NCI-H2171 (cell line): ENCODE measurements at places on chromosomes 1 and 21.

DNA sequence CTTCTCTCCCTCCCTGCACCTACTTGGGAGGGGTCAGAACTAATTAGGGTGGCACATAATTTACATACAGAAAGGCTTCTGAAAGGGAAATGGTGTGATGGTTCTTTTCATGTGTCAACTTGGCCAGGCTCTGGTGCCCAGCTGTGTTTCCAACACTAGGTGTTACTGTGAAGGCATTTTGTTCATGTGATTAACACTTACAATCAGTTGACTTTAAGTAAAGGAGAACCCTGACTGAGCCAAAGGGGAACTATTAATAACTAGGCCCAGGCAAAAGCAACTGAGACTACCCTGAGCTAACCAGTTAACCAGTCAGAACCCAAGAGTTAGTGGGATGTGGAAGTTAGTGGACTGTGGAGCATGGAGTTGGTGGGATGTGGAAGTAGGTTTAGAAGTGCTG, 114.9 kb downstream of the SEC16B start:
- no peak for DNase-seq

- DNase-seq = no peak
These were observed 296.8 kb downstream of the PBX1 start for GRCh38 chr1:164855716-164856329.

DNA sequence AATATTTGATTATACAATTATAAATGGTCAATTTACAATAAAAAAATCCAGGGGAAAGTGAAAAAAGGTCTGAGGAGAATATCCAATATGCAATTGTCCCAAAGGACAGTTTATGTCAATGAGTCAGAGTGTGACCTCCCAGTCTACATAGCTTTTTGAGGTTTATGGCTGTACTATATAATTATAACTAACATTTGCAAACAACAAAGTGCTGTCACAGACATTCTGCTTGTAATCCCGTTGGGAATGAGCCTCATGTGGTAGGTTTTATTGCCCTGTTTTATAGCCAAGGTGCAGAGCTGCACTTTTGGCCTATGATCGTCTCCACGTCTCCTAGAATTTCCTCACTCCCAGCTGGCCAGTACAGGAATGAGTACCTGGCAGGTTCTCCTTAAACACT, 103.8 kb downstream of the ADSS2 start:
- no peak for DNase-seq

GRCh38 chr21:40847951-40848350, 993 bp upstream of the DSCAM start:
- DNase-seq = no peak

DNA sequence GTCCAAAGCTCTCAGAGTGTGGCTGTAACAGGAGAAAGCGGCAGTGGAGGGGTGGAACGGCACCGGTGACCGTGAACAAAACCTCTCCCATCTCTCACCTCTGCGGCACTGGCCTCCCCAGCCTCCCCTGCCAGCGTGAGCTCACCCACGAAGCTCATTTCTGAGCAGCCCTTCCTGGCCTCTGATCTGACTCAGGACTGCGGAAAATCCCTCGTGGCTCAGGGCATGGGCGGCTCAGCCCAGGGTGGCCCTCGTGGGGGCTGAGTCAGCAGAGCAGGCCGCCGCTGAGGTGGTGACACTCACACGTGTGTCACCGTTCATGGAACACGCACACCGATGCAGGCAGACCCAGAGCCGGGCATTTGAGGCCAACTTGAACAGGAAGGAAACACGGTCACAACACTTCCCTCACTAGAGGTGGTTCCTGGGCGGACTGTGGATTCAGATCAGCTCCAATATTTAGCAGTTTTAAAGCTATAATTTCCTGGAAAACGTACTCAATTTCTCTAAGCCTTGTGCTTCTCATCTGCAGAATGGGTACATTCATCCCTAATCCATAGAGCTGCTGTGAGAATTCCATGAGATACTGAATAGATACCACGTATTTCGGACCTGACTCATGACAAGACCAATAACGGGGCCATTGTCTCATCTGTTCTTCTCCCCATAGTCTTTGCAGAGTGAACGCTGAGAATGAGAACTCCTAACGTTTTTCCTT, 115.0 kb upstream of the TMPRSS2 start:
- DNase-seq = no peak

DNA sequence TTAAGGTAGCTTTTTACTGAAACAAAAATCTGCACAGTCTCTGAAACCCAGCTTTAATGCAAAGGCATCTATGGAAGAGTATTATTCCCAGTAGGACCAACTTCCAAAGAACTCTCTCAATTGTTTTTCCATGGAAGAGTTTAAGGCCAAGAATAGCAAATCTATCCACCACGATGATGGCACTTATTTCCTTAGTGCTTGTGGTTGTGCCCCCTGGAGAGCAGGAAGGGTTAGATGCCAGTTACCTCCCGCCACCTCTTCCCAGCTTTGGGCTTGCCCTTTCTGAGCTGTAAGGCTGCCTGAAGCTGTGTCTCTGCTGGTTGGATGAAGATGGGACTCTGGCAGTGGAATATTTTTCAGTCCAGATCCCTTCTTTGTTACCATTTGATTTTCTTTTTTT, 4.8 kb upstream of the ATP1A1 start:
- no peak for DNase-seq

- DNase-seq = no peak
These were observed 57.1 kb downstream of the DDAH1 start for GRCh38 chr1:85407746-85408377.

- DNase-seq = peak; percentile 18
These were observed 551 bp downstream of the ZRANB2 start for GRCh38 chr1:71080230-71080738.

- DNase-seq = no peak
These were observed 59.9 kb downstream of the CYYR1 start for GRCh38 chr21:26513212-26513611.

DNA sequence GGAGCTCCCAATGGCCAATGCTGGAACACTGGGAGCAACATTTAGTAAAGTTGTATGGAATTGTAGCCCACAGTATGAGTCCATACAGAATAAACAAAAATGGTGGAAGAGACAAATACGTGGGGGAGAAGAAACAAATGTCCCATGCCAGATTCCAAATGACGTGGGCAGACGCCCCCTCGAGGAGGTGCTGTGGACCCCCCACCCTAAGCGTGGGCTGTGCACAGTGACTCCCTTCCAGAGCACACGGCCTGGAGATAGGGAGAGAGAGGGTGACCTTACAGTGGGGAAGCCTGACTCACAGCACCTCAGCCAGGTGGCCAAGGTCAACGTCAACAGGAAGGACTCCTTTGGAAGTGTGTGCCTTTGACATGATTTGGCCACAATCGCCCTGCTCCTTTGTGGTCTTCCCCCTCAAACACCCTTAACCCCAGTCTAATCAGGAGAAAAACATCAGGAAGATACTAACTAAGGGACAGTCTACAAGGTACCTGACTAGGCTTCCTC, 13.7 kb upstream of the PDE9A start:
- no peak for DNase-seq

DNA sequence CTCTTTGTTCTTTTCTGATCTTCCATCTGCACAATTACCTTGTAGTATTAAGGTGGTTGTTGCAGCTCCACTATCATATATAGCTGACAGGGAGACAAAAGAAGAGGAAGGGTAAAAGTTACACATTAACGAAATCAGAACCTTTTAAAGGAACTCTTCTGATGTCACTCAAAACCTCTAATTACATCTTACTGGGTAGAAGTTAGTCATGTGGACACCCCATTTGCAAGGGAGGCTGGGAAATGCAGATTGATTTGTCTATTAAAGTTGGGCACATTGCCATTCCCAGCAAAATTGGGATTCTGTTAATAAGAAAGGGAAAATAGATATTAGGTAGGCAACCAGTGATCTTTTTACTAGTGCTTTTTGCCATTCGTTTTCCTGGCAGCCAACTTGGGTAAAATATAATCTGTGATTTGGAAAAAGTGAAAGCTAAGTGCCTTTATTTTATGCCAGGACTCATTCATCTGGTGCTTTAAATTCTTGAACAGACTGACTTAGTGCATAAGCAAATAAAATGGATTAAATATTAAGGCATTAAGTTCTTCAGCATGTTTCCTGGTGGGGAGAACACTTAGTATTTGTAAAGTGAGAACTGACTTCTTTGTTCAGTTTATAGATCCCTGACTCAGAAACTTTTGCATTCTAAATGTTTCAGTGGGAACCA, 71.3 kb downstream of the DNM3 start:
- no peak for DNase-seq

DNA sequence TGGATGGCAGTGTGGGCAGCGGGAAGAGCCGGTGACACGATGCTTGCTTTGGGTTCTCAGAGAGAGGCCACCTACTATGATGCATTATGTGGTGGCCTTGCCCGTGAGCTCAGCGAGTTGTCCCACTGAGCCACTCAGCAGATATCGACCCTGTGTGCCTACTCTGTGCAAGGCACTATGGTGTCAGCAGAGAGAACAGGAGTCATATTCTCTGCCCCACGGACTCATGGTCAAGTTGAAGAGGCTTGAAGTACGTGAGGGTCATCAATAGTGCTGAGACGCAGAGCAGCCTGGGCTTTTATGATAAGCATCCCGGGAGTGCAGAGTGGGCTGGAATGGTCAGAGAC, 466.2 kb downstream of the CAMTA1 start:
- no peak for DNase-seq

- no peak for DNase-seq
These were observed 19.4 kb downstream of the COL6A1 start for GRCh38 chr21:46000731-46001641.
